ENCODE measurements at places on chromosomes 3 and 15.
A peak's percentile ranks its signal among the peaks of the same experiment; 100 is the strongest.

GRCh38 chr3:182814419-182815062 is 21.2 kb downstream of the ATP11B start:
- no peak for DNase-seq

GRCh38 chr3:119657887-119658702 is 2.3 kb downstream of the POPDC2 start:
- DNase-seq = no peak

DNA sequence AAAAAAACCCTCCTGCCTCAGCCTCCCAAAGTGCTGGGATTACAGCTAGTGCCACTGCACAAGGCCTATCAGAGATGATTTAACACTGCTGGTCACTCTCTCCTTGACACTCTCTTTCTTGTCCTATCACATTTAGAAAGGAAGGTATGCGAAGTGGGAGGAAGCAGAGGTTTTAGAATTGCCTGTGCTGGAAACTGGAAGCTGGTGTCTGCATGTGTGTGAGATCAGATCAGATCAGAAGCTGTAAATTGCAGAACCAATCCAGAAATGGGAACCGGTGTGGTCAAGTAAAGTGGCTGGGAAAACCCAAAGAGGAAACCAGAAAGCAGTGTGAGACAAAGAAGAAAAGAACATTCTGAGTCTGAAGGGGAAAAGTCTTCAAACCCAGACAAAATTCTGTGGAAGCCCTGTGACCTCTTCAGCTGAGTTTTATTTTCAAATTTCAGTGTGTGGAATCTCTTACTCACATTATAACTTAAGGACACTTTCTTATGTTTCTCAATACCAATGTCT is 2.8 kb downstream of the EFHB start:
- no peak for DNase-seq

DNA sequence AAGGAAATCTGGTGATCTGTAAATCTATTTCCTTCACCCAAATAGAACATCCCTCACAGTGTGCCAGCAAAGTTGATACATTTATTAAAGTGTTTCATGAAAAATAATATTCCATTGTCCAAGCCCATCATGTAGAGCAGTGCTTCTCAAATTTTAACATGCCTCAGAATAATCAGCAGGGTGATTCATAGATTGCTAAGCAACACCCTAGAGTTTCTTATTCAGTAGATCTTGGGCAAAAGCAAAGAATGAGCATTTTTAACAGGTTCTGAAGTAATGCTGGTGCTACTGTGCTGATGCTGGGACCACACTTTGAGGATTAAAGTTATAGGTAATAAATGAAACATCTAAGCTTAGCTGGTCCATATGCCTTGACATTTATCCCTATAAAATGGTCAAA is 210.5 kb downstream of the ZIC4 start:
- no peak for DNase-seq

DNA sequence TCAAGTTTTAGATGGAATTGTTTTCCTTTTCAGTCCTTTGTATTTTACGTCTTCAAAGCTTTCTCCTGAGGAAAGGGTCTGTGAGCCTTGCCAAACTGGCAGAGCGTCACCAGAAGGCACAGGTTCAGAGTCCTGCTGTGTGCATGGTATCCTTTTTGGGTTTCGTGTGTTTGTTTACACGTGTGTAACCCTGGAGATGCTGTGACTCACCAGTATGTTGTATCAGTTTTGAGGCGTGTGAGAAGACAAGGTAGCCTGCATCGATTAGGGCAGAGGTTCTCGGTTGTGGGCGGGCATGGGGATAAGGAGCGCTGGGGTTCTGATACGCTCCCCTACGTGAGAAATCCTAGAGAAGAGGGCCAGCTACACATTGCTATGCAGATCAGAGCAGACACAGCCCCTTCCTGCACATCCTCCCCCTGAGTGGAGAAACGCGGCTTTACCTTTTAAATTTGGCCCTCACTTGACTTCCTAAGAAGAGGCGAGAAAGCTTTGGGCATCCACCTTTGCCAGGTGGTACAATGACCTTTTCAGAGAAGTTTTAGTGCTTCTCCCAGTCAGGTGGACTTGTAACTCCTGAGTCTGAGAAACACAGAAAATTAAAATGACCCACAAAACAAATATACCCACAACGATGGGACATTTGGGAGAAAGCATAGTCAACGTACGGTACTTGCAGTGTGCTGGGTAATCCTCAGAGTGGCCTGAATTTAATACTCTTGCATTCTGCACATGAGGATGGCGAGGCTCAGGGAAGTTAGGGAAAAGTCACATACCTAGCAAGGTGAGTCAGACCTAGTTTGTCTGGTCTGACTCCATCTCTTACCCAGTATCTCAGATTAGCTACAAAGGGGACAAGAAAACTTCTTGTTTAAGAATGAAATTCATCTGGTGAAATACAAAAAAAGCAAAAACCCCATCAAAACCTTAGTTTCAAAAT is 38.1 kb downstream of the TRAK1 start:
- no peak for DNase-seq

DNA sequence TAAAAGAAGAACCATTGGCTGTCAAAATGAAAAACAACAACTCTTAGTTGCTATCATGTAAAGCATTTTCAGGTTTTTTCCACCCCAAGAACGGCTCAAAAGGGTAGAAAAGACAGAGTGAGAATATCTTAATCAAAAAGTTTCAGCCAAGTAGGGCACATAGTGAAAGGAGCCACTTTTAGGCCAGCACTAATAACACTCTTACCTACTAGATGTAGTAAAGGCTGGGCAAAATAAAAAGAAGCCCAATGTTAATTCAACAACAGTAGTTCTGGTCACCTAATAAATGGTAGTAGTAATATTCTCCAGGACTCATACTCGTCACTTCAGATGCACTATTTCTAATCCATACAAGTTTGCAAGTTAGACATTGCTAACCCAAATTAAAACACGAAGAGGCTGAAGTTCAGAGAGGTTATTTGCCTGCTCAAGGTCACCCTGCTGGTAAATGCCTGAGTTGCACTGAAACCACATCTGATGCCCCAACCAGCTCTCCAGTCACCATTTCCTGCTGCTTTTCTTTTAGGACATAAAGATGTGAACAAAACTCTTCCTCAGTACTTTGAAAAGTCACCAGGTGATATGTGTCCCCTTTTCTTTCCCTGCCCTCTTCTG is 7.5 kb downstream of the GOLIM4 start:
- no peak for DNase-seq

GRCh38 chr3:54641226-54642014 is 286.4 kb downstream of the LRTM1 start:
- no peak for DNase-seq

- no peak for DNase-seq
Measured at GRCh38 chr3:5022187-5022965, 43.1 kb downstream of the BHLHE40 start.

DNA sequence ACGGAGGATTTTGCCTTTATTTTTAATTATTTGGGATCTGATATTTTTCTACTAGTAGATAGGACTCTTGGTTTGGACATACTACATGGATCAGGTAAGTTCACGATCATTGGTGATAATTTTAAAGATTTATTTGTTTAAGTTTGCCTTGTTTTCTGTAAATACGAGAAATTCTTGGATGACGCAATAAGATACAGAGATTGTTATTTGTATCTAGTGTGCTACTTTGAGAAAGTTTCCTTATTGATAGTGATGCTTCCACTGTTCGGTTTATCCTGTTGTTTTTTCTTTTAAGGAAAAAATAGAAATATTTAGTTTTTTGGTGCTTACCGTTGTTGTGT is 577 bp downstream of the CHD2 start:
- no peak for DNase-seq

- DNase-seq = no peak
Measured at GRCh38 chr15:68781217-68781616, 39.5 kb downstream of the ANP32A start.

- DNase-seq = no peak
Measured at GRCh38 chr15:40959331-40960141, 6.3 kb downstream of the CHAC1 start.

DNA sequence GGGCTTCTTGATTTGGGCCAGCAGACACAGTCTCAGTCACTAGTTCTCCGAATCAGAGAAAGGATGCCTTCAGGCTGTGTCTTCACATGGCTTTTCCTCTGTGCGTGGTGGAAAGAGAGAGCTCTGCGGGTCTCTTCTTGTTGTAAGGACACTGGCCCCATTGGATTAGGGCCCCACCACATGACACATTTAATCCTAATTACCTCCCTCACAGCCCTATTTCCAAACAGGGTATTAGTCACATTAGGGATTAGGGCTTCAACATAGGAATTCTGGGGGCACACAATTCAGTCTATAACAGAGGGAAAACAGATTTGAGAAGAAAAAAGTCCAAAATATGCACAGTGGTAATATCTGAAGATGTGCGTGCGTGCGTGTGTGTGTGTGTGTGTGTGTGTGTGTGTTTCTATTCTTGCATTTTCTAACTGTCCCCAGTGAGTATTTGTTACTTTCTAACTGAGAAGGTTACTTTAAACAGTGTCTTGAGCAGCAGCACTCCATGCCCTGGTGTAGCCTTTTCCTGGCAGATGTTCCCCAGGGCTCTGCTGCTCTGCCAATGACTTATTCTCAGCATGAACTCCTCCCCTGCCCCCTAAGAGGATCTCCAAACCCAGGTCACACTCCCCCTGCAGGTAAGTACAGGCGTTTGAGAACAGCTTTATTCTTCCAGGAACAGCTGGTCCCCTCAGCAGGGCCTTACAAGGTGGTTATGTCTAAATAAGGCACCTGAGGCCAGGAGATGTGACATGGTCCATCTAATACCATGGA is 72.9 kb downstream of the RPL39L start:
- peak; percentile 22 for DNase-seq

DNA sequence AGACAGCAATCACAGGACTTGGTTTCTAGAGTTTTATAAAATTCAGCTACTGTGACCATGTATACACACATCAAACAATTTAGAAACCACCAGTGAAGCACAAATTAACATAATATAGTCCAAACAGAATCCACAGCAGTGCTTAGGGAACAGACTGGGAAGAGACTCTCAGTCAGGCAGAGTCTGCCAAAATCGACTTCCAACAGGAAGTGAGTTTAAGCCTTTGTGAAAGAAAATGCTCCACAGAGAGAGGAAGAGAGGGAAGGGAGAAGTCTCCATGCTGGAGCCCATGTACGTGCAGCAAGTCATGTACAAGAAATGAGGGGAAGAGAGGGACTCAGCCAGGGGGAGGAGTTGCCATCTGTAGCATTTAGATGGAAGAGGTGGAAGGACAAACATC is 172.6 kb downstream of the IL5RA start:
- no peak for DNase-seq

DNA sequence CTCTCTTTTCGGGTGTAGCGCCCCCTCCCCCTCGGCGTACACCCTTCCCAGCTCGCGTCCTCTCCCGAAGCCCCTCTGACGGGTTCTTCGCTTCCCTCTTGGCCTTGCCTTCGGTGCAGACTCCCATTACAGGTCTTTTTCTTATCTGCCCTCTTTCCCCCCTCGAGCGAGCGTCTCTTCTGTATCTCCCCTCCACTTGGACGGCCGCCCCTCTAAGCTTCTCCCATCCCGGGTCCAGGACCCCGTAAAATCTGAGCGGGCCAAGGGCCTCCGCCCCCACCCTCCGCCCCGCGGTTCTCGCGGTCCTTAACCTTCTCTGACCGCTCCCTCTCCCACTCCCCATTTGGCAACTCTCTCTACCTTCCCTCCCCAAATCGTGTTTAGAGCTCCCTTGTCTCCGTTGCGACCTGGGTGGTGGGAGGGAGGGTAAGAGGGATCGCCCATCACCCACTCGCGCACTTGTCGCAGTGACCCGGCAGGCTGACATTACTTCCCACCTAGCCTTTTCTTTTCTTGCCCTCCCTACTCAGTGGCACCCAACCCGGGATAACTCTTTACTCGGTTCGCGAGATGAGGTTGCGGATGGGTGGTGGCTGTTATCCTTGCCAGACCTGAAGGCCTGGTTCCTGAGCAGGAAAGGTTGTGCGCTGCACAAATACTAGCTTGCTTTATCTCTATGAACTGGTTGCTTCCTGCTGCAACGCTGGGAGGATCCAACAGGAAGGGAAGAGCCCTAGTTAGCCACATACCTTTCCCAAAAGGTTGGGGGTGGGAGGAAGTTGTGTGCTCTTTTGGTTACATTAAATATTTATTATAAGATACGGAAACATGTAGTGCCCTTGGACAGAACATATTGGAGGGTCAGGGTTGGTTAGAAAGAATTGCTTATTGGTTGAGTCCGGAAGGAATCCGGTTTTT is 922 bp downstream of the RAB11A start:
- no peak for DNase-seq

DNA sequence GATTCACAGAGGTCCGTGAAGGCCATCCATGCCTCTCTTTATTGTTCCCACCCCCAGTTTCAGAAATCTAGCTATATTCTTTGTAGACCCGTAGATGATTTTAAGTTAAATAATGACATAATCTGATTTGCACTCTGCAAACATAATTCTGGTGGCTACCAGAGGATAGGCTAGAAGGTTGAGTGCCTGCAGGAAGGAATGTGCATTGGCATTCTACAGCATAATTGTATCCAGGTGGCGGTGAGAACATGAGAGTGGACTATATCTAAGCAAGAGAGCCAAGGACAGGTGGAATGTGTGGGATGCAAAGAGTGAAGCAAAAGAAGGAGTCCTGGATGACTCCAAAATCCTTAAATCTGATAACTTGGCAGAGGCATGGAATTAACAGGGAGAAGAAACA is 298.5 kb upstream of the MME start:
- no peak for DNase-seq

DNA sequence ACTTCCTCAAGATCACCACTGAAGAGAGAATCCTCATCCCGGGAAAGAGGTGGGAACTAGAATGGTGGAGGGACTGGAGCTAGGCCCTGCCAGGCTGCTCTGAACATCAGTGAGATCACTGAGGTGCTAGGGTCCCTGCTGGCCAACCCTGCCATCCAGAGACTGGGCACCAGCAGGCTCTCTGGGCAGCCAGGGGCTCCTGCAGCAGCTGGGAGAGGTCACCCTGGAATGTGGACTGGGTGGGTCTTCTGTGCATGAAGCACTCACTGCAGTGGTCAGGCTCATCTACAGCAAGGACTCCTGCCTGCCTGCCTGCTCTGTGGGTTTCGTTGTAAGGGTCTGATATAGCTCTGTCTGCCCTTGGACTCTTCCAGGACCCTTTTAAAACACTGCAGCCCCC is 24.9 kb downstream of the ALS2CL start:
- DNase-seq = no peak

- DNase-seq = no peak
Measured at GRCh38 chr3:31882431-31882830, 98.6 kb downstream of the OSBPL10 start.

DNA sequence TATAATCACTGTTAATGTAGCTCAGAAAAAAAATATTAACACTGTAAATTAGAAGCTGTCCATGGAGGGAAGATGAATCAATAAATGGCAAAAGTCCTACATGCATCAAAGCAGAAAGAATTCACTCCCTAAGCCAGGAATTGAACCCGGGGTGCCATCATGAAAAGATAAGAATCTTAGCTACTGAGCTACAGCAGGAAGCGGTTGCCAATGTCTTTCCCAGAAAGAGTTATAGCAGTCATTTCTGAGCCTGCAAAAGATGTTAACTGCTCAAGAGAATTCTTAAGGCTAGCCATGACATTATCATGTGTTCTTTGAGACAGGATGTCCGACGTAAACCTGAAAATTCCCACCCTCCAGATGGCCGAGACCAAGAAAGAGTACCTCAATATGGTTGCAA is 47.4 kb upstream of the MKRN3 start:
- DNase-seq = no peak
